SJSA1 (cell line): ENCODE measurements at places on chromosomes 3 and 15. TPM values are rescaled to one million over a fixed set of nuclear protein-coding genes. Genes with fewer than 3 reads are reported as not detected.
A peak's percentile ranks its signal among the peaks of the same experiment; 100 is the strongest.

- no peak for DNase-seq
Observed at GRCh38 chr15:55823191-55823670, 80.3 kb upstream of the PRTG start.

- no peak for DNase-seq
Observed at GRCh38 chr3:95751509-95751908, 1062.9 kb upstream of the EPHA6 start.

DNA sequence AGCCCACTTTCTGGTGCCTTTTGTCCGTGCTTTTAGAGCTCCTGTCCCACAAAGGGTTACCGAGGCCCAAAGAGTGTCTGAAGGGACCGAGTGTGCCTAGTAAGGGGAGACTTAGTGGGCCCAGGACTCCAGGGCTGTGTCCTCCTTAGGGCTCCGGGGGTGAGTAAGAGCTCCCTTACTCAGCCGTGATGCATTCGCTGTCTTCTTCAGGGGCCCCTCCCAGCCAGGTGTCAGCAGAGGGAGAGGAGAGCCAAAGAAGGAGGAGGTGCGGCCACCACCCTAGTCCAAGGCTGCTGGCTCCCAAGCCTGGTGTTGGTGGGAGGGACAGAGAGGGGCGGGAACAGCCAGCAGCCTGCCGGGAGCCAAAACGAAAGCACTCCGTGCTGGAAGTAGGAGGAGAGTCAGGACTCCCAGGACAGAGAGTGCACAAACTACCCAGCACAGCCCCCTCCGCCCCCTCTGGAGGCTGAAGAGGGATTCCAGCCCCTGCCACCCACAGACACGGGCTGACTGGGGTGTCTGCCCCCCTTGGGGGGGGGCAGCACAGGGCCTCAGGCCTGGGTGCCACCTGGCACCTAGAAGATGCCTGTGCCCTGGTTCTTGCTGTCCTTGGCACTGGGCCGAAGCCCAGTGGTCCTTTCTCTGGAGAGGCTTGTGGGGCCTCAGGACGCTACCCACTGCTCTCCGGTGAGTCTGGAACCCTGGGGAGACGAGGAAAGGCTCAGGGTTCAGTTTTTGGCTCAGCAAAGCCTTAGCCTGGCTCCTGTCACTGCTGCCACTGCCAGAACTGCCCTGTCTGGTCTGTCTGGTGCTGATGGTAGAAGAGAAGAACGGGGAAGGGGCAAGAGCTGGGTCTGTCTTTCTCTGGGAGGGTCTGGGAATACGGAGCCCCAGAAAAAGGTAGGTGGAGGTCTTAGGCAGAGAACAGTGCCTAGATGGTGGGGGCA is at the start of gene IL17RC:
Gene IL17RC (plus strand): TSS at position 365 of the 947 bp plus-strand sequence. CDS start 218 bp downstream, at position 583.
- DNase-seq = peak; percentile 69

DNA sequence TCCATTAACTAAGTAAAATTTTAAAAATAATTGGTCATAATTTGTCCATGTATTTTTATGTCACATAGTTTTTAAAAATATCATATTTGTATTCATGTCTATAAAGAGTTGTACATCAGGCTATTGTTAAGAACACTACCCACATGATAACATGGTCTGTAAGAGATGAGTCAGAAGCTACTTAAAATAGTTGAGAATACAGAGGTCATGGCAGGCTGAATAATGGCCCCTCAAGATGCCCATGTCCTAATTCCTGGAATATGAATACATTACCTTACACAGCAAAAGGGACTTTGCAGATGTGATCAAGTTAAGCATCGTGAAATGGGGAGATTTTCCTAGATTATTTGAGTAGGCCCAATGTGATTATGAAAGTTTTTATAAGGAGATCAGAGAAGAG is 782.9 kb upstream of the GOLIM4 start:
- DNase-seq = no peak

GRCh38 chr15:57732526-57733331 is 26.2 kb downstream of the POLR2M start:
- DNase-seq = peak; percentile 60

- DNase-seq = no peak
Observed at GRCh38 chr3:178420033-178420432, 116.2 kb upstream of the KCNMB2 start.

The KLHDC8B gene
- total RNA-seq = 18.6 and 27.3 TPM in 2 replicates

DNA sequence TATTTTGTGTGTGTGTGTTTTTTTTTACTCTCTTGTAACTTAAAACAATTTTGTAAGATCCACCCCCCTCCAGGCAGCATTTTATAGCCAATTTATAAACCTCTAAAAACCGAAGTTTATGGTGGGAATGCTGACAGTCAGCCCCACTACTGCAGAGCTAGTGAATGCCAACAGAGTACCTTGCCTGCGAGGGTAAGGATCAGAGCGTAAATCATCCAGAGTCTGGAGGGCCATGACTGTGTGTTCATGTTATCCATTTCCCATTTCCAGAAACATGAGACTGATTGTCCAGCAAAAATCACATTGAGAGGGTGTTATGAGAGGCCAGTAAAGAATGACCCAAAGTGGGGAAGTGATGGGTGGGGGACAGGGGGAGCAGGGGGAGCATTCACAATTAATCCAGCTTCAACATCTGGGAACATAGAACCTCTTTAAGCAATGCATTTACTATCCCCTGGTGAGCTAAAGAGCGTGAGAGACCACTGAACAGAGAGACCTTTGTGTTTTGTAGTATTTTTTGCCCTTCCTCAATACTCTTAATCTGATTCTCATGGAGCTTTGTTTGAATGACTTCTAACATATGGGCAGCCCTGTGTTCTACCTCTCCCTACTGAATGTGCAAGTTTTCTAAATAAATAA is 464.5 kb downstream of the RBMS3 start:
- DNase-seq = no peak

DNA sequence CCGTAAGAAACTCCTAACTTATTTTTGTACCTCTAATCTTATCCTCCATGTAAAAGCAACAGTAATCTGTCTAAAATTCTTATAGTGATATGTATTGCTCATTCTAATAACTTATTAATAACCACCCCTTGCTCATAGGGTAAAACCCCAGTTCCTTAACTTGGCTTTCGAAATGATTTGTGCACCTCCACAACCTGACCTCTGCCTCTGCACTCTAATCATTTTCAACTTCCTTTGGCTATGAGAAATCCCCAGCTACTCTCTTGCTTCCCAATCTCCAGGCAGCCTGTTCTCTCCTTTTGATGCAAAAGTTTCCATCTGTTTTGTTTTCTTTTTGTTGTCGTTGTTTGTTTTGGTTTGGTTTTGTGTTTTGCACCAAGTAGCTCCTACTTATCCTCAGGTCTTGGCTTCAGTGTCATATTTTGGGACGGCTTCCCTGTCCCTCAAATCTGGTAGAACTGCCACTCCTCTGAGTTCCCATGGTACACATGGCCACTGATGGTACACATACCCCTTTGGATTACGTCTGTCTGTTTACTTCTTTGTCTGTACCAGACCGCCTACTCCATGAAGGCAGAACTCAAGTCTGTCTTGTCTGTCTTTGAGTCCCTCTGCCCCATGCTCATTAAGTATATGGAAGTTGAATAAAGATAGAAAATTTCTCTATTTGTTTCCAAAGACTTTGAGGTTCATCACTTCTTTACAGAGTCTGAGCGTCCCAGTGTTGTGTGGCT is 105.6 kb upstream of the TGFBR2 start:
- no peak for DNase-seq

DNA sequence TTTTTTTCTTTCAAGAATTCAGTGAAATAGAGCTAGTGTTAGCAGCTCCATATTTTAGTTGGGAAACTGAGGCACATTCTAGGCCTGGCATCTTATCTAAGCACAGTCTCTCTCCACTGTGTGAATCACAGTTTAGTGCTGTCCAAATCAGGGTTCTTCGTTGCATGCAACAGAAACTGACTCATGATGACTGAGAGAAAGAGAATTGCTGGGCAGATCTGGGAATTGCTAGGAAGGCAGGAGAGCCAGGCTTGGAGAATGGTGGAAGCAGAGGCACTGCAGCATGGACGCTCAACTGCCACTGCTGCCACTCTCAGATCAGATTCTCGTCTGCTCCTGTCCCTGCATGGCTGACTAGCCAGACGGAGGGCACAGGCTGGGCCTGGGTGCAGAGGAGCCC is 40.7 kb upstream of the CHST2 start:
- DNase-seq = no peak

The TMIE gene
- total RNA-seq = not detected in 2 replicates

- no peak for DNase-seq
Observed at GRCh38 chr15:85582131-85583079, 202.0 kb downstream of the AKAP13 start.

DNA sequence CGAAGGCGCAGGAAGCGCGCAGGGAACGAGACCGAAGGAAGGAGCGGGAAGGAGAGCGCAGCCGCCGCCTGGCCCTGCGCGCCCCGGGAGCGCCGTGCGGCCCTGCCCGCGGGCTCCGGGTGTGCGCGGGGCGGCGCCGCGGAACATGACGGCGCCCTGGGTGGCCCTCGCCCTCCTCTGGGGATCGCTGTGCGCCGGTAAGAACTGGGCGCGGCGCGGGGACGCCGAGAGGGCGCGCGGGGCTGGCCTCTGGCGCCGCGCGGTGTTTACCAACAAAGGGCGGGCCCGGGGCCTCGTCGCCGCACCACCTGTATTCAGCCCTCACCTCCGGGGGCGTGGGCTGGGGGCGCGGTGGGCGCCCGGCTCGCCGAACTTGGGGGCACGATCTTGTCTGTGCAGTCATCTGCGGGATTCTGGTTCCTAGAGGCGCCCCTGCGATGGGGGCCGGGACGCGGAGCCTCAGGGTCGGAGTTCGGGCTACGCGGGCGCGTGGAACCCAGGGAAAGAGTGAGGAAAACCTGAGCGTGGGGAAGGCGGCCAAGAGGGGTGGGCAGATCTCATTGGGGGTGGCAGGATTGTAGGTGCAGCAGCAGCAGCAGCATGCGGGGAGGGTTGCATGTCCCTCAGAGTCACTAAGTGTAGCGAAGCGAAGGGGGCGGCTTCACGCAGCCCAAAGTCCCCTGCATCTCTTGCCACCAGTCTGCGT is 641 bp downstream of the ACVR2B start:
- no peak for DNase-seq

GRCh38 chr3:94127115-94127514 is 64.3 kb downstream of the NSUN3 start:
- DNase-seq = no peak

DNA sequence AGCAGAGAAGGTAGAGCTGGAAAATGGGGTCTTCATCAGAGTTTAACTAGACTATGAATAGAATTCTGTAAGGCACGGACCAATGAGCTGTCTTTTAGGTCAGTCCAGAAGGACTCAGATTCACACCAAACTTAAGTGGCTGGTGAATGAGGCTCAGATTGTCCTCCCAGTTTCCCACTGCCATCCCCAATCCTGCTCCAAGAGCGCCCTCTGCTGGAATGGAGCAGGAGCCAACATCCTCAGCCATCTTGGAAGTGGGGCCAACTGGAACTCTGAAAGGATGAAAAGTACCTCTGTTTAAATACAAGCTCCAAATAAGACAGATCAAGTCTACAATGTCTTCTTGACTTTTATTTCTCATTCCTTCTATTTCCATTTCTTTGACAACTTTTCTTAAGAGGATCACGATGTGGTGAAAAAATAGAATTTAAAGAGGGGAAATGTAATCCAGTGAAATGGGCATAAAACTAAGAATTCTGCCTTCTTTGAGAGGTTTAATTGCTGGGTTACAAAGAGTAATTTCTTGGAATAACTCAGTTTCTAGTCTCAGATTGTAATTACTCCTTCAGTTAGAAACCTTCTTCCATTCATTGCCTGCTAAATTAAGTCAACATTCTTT is 217.1 kb upstream of the TPRG1 start:
- DNase-seq = peak; percentile 77

The TEX9 gene
- 0.16 and 1.2 TPM in 2 replicates for total RNA-seq

- DNase-seq = peak; percentile 76
Observed at GRCh38 chr3:187212705-187213104, 15.4 kb downstream of the RTP1 start.

The SGO1 gene
- total RNA-seq = 11.7 and 22.5 TPM in 2 replicates

DNA sequence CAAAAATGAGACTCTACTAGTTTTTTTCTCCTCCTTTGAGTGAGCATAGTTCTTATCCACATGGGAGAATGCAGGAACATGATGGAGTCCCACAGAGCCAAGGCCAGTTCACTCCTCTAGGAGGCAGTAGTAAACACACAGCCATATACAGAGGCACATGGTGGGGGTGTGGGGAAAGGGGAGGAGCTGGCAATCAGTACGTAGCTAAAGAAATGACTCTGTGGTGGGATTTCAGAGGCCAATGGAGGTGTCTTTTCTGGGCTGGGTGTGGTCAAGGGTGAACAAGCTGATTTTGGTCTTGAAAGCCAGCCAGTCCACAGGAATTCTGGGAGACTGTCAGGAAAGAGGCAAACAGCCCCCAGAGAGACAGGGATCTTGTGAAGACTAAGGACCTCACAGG is 6.6 kb upstream of the RAB11A start:
- peak; percentile 47 for DNase-seq

- no peak for DNase-seq
Observed at GRCh38 chr3:154936196-154936595, 143.9 kb upstream of the MME start.

The RARRES1 gene
- total RNA-seq = 0.66 and 4.9 TPM in 2 replicates
